Muscle of back (tissue), 13 donors: ENCODE measurements at places on chromosomes 5 and 9. TPM values are rescaled to one million over a fixed set of nuclear protein-coding genes. Genes with fewer than 3 reads are reported as not detected.

Gene SLC4A9
- not detected for polyA plus RNA-seq

Gene OR13J1
- not detected for polyA plus RNA-seq

- DNase-seq, result no peak
These were observed 6.6 kb downstream of the PDZD2 start for GRCh38 chr5:31645420-31646081.

Gene PRRX2
- 1.7 TPM for polyA plus RNA-seq

- no peak for DNase-seq
These were observed 76.5 kb downstream of the SLC1A1 start for GRCh38 chr9:4566806-4567205.
